ENCODE measurements at places on chromosomes 1 and 21. TPM values are rescaled to one million over a fixed set of nuclear protein-coding genes. Genes with fewer than 3 reads are reported as not detected.

ATP1A4 gene
- polyA plus RNA-seq = 0.29 TPM

C1QA gene
- polyA plus RNA-seq = 36.9 TPM

FCRL5 gene
- polyA plus RNA-seq = not detected

FAM72A gene
- 0.88 TPM for polyA plus RNA-seq

OR2W3 gene
- 0.06 TPM for polyA plus RNA-seq

MLLT11 gene
- 11.3 TPM for polyA plus RNA-seq

ZSWIM5 gene
- 0.25 TPM for polyA plus RNA-seq

MSH4 gene
- 0.12 TPM for polyA plus RNA-seq

EDARADD gene
- polyA plus RNA-seq = 0.14 TPM

DSCAM gene
- 0.03 TPM for polyA plus RNA-seq

DNA sequence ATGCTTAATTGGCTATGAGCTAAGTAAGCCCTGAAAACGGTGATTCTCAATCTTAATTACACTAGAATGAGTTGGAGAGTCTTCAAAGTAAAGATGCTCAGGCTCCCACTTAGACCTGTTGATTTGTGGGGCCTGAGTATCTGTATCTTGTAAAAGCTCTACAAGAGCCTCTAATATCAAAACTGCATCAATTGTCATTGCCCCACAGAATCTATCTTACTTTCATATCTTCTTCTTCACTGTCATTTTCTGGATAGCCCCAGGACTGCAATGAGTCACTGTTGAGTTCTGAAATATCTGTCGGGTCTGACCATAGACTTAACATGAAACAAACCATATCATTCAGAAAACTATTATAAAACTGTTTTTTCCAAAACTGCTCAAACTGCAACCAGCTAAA, 102.8 kb upstream of the SERTAD4 start:
- H3K4me1 ChIP-seq = no peaks in the 10 kb centered on the region
- no peak for DNase-seq
- peaks cover 4% of the 10 kb centered on the region for H3K27me3 ChIP-seq
- H3K27ac ChIP-seq = no peak overlapping the region
- H3K4me3 ChIP-seq = no peak overlapping the region
- no peaks in the 10 kb centered on the region for H3K36me3 ChIP-seq

- H3K4me3 ChIP-seq = no peak overlapping the region
- H3K4me1 ChIP-seq = peaks cover 4% of the 10 kb centered on the region
- no peak for DNase-seq
- H3K36me3 ChIP-seq = no peaks in the 10 kb centered on the region
- H3K27ac ChIP-seq = no peak overlapping the region
Measured at GRCh38 chr1:2224170-2224584, 3.9 kb upstream of the SKI start.

- peaks cover 3% of the 10 kb centered on the region for H3K27me3 ChIP-seq
- no peaks in the 10 kb centered on the region for H3K4me1 ChIP-seq
- H3K36me3 ChIP-seq = no peaks in the 10 kb centered on the region
- H3K27ac ChIP-seq = no peak overlapping the region
- DNase-seq = no peak
Measured at GRCh38 chr1:75632350-75632949, 21.5 kb upstream of the SLC44A5 start.

GRCh38 chr1:203039609-203040512, 13.6 kb downstream of the PPFIA4 start:
- no peaks in the 10 kb centered on the region for H3K36me3 ChIP-seq
- H3K27me3 ChIP-seq = no peaks in the 10 kb centered on the region
- H3K27ac ChIP-seq = no peak overlapping the region
- DNase-seq = no peak
- H3K4me3 ChIP-seq = no peak overlapping the region

DNA sequence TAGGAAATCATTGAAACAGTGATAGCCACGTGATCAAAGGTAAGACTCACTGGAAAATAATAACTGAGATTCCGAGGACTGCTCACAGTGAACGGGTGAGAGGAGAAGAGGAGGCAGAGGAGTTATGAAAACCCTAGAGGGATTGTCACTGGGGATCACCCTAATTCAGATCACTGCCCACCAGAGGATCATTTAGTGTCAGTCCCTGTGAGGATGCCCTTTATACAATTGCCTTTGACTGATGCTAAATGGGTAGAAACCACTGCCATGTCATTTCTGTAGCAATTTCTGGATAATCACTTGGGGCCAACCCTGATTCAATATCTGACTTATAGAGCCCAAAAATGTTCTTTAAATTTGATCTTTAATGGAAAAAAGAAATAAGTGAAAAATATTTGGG, 14.1 kb upstream of the VAV3 start:
- DNase-seq = no peak
- H3K4me1 ChIP-seq = no peaks in the 10 kb centered on the region
- no peak overlapping the region for H3K27ac ChIP-seq

DNA sequence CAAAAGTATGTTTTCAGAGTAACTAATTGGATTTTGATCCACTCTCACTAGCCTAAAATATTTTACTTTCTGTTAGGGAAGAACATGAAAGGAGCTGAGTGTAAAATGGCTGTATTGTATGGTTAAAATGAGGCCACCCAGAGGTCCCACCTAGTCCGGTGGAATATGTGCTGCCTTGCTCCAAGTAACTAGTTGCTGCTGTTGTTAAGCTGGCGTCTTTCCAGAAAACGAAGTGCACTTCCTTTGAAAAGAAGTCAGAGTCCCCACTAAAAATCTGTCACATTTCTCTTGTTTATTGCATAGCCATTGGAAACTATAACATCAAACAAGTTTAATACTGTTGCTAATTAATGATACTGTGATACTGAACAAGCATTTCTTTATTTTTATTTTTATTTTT, 3.2 kb downstream of the SLC25A33 start:
- peak; percentile 62 for DNase-seq
- H3K27ac ChIP-seq = no peak overlapping the region
- H3K36me3 ChIP-seq = no peaks in the 10 kb centered on the region
- peak overlapping the region; percentile 10 for H3K4me3 ChIP-seq
- H3K27me3 ChIP-seq = no peaks in the 10 kb centered on the region
- H3K4me1 ChIP-seq = peaks cover 25% of the 10 kb centered on the region

DNA sequence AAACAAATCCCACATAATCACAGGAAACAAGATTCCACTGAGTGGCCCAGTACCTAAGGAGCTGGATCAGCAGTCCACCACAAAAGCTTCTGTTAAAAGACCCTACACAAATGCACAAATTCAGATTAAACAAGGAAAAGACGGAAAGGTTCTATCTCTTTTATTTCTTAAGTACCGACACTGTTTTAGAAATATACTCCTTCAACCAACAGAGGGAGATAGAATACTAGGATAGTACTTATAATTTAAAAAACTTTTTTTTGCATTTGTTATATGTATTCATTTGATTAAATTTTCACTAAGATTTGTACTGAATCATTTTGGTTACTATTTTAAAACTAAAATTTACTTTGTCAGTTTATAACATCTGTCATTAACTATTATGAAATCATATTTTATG, 12.5 kb downstream of the CDC7 start:
- H3K27me3 ChIP-seq = no peaks in the 10 kb centered on the region
- no peak overlapping the region for H3K27ac ChIP-seq
- no peak overlapping the region for H3K4me3 ChIP-seq
- no peaks in the 10 kb centered on the region for H3K36me3 ChIP-seq

GRCh38 chr1:150708595-150708994, 11.6 kb upstream of the GOLPH3L start:
- no peak for DNase-seq
- no peak overlapping the region for H3K4me3 ChIP-seq
- H3K27me3 ChIP-seq = no peaks in the 10 kb centered on the region

GRCh38 chr1:151472856-151473731, 13.8 kb upstream of the POGZ start:
- peaks cover 13% of the 10 kb centered on the region for H3K4me1 ChIP-seq
- no peaks in the 10 kb centered on the region for H3K36me3 ChIP-seq
- H3K27me3 ChIP-seq = no peaks in the 10 kb centered on the region
- H3K27ac ChIP-seq = peak overlapping the region; percentile 72
- DNase-seq = peak; percentile 62

DNA sequence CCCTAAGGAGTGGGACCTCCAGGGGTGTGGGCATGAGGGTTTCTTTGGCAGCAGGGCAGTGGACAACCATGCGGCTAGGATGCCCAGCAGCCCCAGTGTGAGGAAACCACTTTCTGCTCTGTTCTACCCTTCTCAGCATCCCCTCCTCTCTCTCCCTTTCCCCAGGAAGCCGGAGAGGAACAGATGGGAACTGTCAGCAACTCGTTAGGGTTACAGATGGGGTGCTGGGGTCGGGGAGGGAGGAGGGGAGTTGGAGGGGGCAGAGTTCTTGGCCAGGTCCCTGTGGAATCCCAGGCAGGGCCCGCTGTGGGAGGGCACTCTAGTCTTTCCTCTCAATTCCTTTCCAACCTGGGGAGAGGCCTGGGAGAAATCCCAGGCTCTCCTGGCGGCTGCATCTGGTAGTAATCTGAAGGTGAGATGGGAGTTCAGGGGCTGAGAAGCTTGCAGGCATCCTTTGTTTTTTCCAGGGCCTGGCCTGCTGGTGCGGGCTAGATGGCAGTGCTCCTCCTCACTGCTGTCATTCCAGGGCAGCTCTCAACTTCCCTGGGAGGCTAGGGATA, 93.9 kb upstream of the CSF3R start:
- H3K4me3 ChIP-seq = no peak overlapping the region
- peaks cover 71% of the 10 kb centered on the region for H3K27me3 ChIP-seq
- DNase-seq = no peak

- peaks cover 36% of the 10 kb centered on the region for H3K4me1 ChIP-seq
- DNase-seq = no peak
- no peaks in the 10 kb centered on the region for H3K27me3 ChIP-seq
- H3K36me3 ChIP-seq = no peaks in the 10 kb centered on the region
- no peak overlapping the region for H3K27ac ChIP-seq
- H3K4me3 ChIP-seq = no peak overlapping the region
Measured at GRCh38 chr21:38489729-38490128, 8.5 kb downstream of the ERG start.

DNA sequence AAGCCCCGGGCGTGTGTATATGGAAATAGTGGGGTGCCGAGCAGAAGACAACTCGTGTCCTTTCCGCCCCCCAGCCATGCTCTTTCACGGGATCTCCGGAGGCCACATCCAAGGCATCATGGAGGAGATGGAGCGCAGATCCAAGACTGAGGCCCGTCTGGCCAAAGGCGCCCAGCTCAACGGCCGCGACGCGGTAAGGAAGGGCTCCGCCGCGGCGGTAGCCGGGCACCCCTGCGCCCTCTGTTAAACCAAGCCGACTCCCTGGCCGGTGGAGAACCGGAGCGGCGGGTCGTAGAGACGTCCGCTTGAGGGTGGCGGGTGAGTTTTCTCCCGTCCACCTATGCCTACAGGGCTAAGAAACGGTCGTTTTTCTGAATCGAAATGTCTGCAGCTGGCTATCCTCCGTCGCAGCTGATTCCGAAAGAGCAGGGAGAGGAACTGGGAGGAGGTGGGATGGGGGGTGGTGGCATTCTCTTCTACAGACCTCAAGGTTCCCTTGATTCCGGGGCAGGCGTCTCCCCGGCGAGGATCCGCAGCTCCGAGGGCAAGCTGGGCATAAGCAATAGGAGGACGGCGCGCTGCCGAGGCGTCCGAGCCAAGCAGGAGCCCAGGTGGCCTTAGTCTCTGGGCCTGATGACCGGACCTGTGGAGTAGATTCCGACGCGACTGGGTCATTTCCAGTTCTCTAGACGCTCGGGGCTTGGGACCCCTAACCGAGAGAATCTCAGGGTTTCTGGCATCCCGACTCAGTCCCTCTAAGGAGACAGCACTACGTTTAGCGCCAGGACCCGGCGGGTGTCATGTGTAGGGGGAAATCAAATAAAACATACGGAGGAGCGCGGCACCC, 856 bp downstream of the LHX9 start:
- no peak overlapping the region for H3K27ac ChIP-seq
- H3K4me1 ChIP-seq = peaks cover 7% of the 10 kb centered on the region
- DNase-seq = no peak
- peak overlapping the region; percentile 7 for H3K4me3 ChIP-seq
- H3K36me3 ChIP-seq = no peaks in the 10 kb centered on the region
- peaks cover 100% of the 10 kb centered on the region for H3K27me3 ChIP-seq

- H3K4me3 ChIP-seq = no peak overlapping the region
- no peaks in the 10 kb centered on the region for H3K27me3 ChIP-seq
- no peak for DNase-seq
- H3K36me3 ChIP-seq = no peaks in the 10 kb centered on the region
- H3K27ac ChIP-seq = no peak overlapping the region
Measured at GRCh38 chr1:210937846-210938245, 196.1 kb downstream of the KCNH1 start.

DNA sequence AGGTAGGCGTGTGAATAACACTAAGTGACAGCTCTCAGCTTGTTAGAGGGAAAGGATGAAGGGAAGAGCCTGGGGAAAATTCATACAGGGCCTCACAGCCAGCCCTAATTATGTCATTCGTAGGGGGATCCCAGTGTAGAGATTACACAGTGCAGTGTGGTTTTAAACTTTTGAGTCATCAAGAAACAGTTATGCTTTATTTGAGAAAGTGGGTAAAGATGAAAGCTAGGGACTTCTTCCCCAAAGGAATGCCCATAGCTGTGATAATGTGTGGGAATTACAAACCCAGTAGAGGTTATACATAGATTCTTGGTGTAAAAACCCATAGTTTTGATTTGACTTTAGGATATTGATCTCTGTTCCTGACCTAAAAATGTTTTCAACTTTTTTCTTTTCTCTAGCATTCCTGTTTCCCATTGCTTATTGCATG, 1.9 kb downstream of the TTF2 start:
- H3K36me3 ChIP-seq = no peaks in the 10 kb centered on the region
- no peak overlapping the region for H3K27ac ChIP-seq
- no peak for DNase-seq
- H3K4me3 ChIP-seq = no peak overlapping the region
- H3K27me3 ChIP-seq = no peaks in the 10 kb centered on the region
- H3K4me1 ChIP-seq = peaks cover 6% of the 10 kb centered on the region

DNA sequence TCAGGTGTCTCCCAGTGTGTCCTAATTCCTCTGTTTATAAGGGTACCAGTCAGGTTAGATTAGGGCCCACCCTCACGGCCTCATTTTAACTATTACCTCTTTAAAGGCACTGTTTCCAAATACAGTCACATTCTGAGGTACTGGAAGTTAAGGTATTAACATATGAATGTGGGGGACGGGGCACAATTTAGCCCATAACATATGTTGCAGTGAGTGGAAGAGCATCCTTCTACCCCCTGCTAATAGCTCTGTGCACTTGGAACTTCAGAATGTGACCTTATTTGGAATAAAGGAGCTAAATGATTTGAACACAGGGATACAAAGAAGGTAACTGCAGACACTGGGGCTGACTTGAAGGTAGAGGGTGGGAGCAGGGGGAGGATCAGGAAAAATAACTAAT, 67.3 kb upstream of the ADGRL2 start:
- no peak overlapping the region for H3K4me3 ChIP-seq
- no peaks in the 10 kb centered on the region for H3K4me1 ChIP-seq
- no peaks in the 10 kb centered on the region for H3K27me3 ChIP-seq
- H3K36me3 ChIP-seq = no peaks in the 10 kb centered on the region
- H3K27ac ChIP-seq = no peak overlapping the region
- DNase-seq = no peak

- peaks cover 7% of the 10 kb centered on the region for H3K4me1 ChIP-seq
- no peak overlapping the region for H3K4me3 ChIP-seq
- H3K27me3 ChIP-seq = no peaks in the 10 kb centered on the region
Measured at GRCh38 chr1:29677028-29678024, 441.0 kb downstream of the PTPRU start.

GRCh38 chr1:202135221-202135721, 9.3 kb downstream of the ARL8A start:
- peaks cover 9% of the 10 kb centered on the region for H3K36me3 ChIP-seq
- peaks cover 13% of the 10 kb centered on the region for H3K4me1 ChIP-seq
- H3K27ac ChIP-seq = no peak overlapping the region
- no peaks in the 10 kb centered on the region for H3K27me3 ChIP-seq
- H3K4me3 ChIP-seq = no peak overlapping the region
